ENCODE measurements at places on chromosomes 5 and 9.
A peak's percentile ranks its signal among the peaks of the same experiment; 100 is the strongest.

DNA sequence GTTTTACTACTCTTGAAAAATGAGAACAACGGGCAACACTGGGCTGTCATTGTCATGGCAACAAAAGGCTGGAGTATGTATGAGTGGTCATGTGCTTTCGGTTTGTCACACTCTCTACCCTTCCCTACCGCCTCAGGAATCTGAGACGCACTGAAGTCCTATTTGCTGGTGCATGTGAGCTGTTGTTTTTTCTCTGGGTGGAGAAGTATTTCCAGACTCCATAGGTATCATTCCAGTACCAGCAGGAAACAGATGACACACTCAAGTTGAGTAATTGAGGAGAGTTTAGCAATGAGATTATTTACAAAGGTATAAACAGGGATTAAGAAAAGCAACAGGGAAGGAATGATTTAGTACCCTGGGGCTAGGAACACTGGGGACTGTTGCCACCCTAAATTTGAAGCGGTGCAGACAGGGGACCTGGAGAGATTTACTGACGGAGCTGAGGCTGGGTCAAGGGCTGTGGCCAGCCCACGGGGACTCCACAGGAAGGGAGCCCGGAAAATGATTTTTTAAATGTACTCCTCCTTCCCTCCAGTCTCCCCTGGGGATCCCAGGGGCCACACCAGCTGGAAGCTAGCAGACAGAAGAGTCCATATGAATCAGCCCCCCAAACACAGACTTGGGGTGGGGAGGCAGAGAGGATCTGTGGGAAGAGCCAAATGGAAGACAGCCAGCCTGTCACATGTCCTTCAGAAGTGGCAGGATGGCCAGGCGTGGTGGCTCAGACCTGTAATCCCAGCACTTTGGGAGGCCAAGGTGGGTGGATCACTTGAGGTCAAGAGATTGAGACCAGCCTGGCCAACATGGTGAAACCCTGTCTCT is 13.2 kb upstream of the ZBTB43 start:
- no peak for DNase-seq

GRCh38 chr9:121636341-121636865 is 15.0 kb upstream of the DAB2IP start:
- DNase-seq = no peak

DNA sequence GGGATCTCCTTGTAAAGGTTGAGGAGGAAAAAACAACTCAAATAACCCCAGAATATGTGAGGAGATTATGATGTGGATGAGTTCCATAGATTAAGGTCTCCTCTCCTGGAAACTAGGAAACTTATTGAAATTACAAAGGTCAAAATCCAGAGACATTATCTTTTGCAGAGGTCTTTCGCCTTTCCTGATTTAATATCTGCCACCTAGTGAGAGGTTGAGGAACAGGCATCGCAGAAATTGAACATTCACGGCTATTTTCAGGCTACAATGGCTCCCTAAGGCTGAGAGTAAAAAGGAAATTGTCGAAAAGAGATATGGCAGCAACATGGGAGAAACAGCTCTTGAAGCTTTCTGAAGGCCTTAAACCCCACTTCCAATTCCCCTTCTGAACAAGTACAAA is 127.5 kb upstream of the PLCXD3 start:
- DNase-seq = no peak

GRCh38 chr5:160021831-160022446 is 13.0 kb downstream of the TTC1 start:
- peak; percentile 56 for DNase-seq

DNA sequence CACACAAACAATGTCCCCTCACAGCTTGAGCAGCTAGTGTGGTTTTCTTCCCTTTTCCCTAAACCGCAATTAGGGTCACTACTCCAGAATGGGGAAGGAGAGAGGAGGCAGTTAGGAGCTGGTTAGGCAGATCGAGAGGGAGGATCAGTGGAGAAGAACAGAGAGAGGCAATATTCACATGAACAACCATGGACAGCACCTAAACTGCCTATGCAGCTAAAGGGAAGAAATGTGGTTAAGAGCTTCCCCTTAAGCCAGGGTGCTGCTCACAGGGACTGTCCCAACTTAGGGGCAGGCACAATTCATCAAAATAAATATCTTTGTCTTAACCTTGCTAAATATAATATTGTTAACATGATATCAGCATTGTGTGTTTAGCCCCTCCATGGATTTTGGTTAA is 359.3 kb upstream of the CDH18 start:
- DNase-seq = no peak

DNA sequence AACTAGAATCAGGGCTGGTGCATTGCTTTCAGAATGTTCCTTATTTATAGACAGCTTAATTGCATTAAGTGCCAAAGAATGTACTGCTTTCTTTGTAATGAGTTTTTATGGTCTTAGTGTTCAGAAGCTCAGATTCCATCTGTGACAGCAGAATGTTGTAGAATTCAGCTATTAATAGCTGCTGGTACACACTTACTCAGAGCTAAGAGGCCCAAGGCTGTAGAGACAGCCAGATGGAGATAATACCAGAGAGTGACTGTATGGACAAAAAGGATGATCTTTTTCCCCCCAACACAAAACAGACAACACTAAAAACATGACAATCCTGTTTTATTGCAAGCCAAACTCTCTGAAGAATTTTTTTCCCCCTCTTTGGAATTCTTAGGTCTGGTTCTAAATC is 50.2 kb downstream of the PPP2R2B start:
- no peak for DNase-seq

- no peak for DNase-seq
These were observed 115.0 kb downstream of the KIAA1958 start for GRCh38 chr9:112601636-112602035.

DNA sequence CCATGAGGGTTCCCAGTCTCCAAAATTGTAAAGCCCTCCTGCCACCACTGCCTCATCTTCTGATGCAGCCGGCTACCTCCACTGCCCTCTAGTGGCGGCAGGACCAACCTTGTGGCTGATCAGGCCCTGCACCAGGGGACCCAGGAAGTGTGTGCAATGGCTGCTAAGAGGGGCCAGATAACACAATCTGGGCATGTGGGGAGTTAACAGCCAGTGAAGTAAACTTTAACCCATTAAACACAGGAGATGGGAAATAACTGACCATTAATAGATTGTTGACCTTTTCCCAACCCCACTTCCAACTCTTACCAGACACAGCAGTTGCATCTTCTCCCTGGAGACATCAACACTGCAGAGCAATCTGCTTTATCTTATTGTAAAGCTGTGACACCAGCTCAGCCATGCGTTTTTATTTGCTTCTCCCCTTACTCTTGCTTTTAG is 63.3 kb downstream of the FREM1 start:
- peak; percentile 17 for DNase-seq

DNA sequence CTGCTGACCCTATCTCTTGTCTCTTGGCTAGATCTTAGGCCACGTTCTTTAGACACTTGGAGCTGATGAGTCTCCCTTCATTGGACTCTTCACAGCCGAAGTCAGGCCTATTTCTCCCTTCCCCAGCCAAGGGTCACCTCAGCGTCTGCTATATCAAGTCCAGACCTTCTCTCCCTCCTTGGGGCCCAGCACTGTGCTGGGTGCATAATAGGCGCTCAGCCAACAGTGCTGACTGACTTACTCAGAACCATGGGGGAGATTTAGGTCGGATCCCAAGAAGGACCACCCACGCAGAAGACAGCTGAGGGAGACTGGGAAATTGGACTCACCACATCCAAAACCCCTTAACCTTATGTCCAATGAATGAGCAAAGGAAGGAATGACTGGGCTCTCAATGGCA is 5.6 kb upstream of the AMBP start:
- DNase-seq = no peak

DNA sequence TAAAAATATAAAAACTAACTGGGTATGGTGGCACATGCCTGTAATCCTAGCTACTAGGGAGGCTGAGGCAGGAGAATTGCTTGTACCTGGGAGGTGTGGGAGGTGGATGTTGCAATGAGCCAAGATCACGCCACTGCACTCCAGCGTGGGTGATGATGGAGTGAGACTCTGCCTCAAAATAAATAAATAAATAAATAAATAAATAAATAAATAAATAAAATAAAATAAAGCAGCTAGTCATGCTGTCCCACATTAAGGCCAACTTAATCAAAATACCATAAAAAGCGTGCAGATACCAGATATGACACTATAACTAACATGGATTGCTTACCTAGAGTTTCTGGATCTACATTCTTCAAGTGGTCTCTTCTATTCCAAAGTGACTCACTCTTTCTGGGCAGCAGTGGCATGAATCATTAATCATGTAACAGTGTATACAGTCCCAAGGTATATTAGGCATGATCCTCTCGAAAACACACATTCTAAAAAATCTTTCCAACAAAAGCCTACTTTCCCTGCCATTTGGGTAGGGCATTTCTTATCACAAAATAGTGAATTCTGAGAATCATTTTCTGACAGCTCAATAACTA is 187.1 kb downstream of the ELAVL2 start:
- DNase-seq = no peak

DNA sequence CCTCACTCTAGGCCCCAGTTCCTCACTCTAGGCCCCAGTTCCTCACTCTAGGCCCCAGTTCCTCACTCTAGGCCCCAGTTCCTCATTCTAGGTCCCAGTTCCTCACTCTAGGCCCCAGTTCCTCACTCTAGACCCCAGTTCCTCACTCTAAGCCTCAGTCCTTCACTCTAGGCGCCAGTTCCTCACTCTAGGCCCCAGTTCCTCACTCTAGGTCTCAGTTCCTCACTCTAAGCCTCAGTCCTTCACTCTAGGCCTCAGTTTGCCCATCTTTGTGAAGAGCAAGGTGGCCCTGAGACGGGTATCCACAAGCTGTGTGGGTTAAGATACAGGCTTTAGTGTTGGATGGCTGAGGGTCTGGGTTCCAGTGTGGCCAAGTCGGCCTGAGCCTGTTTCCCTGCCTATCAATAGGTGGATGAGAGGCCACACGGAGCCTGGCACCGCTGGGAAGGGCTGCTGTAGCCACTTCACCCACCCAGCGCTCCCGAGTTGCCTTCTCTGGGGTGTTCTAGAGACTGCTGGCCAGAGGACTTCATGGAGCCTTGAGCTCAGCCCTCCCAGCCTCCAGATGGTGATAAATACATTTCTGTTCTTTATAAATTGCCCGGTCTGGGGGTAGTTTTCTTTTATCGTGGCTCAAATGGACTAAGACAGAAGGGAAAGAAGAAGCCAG is 150.2 kb downstream of the RXRA start:
- DNase-seq = no peak

DNA sequence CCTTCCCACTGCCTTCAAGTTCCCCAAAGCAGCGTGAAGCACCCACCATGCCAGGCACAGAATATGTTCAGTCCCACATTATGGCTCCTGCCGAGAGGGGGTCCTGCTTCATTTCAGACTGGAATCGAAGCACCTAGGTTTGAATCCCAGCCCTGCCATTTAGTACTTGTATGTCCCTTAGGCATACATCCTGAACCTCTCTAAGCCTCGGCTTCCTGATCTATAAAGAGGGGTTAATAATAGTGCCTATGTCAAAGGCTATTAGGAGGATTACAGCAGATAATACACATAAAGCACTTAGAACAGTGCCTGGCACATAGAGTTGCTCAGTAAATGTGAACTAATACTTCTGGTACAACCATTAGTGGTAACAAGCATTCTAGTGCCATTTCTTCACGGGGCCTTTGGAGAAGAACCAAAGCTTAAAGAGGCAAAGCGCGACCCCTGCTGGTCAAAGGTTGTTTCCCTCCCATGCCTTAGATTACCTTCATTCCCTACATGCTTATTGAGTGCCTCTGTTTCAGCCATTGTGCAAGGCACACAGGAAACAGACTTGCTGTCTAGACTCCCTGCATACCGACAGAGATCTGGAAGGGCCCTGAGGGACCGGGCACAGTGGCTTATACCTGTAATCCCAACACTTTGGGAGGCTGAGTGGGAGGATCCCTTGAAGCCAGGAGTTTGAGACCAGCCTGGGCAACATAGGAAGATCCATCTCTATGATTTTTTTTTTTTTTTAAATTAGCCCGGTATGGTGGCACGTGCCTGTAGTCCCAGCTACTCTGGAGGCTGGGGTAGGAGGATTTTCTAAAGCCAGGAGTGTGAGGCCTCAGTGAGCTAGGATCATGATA is 98.3 kb downstream of the PPARGC1B start:
- peak; percentile 81 for DNase-seq

DNA sequence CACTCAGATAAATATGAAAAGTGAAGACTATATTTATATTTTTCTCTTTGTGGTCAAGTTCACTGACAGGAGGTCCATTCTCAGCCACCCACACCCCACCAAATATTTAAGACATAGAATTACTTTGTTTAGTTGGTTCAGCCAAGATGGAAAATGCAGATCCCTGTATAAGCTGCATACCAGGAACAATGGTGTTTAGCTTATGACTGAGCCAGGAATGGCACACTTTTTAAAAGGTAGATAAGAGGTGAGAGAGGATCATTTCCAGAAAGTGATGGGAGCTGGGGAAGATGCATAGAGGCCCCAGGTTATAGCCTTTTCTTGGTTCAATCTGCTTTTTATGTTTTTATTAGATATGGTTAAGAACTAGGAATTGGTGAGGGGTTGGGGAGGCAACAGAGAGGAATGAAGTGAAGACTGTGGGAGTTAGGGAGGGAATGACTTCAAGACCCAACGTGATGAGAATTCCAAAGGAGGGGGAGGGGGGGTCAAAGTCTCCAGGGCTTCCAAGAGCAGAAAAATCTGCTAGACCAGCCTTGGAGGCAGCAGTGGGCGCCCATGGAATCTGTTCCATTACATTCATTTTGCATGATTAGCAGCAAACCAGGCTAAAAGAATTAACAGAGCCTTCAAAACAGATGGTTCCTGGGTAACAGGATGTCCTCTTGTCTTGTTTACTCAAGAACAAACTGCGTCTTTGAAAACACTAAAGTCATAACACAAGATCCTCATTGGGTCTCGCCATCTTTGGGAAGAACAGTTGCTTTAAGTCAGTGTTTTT is 95.2 kb downstream of the FGF1 start:
- no peak for DNase-seq

GRCh38 chr9:133691191-133691590 is 47.0 kb downstream of the SARDH start:
- DNase-seq = no peak

GRCh38 chr5:151572657-151573368 is 18.3 kb downstream of the FAT2 start:
- no peak for DNase-seq

- DNase-seq = no peak
These were observed 344.8 kb downstream of the CSNK1G3 start for GRCh38 chr5:123856766-123857165.

DNA sequence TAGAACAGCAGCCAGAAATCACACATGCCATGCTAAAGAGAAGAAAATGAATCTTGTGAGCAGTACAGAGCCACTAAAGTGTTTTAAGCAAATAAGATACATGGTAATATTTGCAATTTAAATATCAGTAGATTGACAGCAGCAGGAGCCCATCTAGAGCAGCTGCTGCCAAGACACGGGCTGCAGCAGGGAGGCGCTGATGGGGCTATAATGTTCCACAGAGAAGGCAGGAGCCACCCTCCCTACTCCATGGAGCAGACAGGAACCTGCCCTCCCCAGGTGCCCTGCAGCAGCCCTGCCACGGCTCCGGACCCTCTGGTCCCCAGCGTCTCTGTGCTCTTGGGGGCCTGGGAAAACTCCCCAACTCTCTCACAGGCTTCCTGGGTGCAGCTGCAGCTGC is 224.1 kb upstream of the ISL1 start:
- no peak for DNase-seq

- DNase-seq = no peak
These were observed 12.2 kb downstream of the TAS2R1 start for GRCh38 chr5:9617739-9618504.
